ENCODE measurements at places on chromosomes 16 and 17. TPM values are rescaled to one million over a fixed set of nuclear protein-coding genes. Genes with fewer than 3 reads are reported as not detected.

- no peaks in the 10 kb centered on the region for H3K36me3 ChIP-seq
- H3K4me3 ChIP-seq = no peak overlapping the region
- peak overlapping the region; percentile 16 for H3K27ac ChIP-seq
- no peaks in the 10 kb centered on the region for H3K27me3 ChIP-seq
- peaks cover 18% of the 10 kb centered on the region for H3K4me1 ChIP-seq
- DNase-seq = peak; percentile 60
These were observed 242.3 kb upstream of the TBX2 start for GRCh38 chr17:61157246-61157886.

DNA sequence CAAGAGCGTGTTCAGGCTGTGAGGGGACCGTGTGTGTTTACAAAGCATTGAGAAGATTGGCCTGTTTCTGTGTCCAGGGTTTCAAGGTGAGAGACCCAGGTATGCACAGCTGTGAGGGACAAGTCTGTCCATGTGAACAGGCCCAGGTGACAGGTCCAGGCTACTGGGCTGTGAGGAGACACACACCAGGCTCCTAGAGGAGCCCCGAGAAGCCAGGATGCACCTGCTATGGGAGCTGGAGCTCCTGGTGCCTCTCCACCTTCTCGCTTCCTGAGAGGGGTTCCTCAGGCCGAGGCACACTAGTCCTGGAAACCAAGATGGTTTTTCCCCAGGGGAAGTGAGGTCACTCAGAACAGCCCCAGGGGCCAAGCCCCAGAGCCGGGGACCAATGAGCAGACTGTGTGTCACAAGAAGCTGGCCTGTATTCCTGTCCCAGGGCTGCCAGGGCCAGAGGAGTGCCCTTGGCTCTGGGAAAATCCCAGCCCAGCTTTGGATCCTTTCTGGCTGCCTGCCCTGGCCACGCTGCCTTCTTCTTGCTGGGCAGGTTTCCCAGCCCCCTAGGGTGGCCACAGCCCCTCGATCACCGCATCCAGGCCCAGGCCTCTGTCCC, 153.4 kb upstream of the PLCG2 start:
- H3K27ac ChIP-seq = peak overlapping the region; percentile 53
- H3K4me1 ChIP-seq = peaks cover 39% of the 10 kb centered on the region
- no peak overlapping the region for H3K4me3 ChIP-seq
- H3K36me3 ChIP-seq = peaks cover 39% of the 10 kb centered on the region
- no peaks in the 10 kb centered on the region for H3K27me3 ChIP-seq

- no peaks in the 10 kb centered on the region for H3K36me3 ChIP-seq
- peak; percentile 47 for DNase-seq
- no peaks in the 10 kb centered on the region for H3K27me3 ChIP-seq
- H3K4me1 ChIP-seq = no peaks in the 10 kb centered on the region
These were observed 13.6 kb upstream of the PPM1D start for GRCh38 chr17:60586288-60586974.

DNA sequence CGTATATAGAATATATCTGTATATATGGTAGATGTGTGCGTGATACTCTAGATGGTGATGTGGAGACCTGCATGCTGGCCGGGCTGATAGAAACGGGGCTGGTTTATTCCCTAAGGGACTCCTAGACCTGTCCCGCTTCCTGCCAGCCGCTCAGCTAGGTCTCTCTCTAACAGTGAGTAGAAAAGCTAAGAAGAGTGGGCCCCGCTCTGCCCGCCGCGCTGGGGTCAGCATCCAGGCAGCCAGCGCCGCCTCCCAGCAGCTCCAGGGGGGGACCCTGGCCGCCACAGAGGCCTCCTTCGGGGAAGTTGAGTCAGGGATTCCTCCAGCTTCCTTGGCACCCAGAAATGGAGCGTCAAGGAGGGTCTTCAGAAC, 9.4 kb downstream of the CYGB start:
- peak overlapping the region; percentile 86 for H3K27ac ChIP-seq
- DNase-seq = no peak
- H3K4me1 ChIP-seq = peaks cover 76% of the 10 kb centered on the region

DNA sequence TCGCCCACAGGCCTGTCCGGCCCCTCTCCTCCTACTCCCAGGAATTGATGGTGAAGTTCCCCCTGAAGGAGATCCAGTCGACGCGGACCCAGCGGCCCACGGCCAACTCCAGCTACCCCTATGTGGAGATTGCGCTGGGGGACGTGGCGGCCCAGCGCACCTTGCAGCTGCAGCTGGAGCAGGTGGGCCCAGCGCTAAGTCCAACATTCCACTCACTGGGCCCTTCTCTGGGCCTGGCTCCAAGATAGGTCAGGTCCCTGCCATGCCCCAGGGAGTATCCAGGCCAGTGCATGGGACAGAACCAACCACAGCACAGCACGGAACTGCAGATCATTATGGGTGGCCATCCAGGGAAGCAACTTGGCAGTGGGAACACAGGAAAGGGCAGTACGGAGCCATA, 9.9 kb upstream of the ALKBH5 start:
- no peaks in the 10 kb centered on the region for H3K36me3 ChIP-seq
- no peaks in the 10 kb centered on the region for H3K27me3 ChIP-seq
- H3K27ac ChIP-seq = no peak overlapping the region
- DNase-seq = no peak
- H3K4me3 ChIP-seq = no peak overlapping the region

DNA sequence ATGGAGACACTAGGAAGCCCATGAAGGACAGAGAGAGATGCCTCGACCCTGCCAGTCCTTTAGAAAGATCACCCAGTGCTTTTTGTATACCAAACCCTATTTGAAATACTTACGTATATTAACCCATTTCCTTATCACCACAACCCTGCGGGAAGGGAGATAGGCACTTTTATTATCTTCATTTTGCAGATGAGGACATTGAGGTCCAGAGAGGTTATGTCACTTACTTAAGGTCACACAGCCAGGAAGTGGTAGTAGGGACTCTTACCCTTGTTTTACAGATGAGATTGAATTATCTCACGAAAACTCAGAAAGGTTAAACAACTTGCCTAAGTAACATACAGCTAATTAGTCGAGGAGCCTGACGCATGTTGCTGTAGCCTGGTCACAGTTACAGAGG, 38.2 kb downstream of the IL4R start:
- H3K4me3 ChIP-seq = no peak overlapping the region
- DNase-seq = no peak
- no peak overlapping the region for H3K27ac ChIP-seq
- no peaks in the 10 kb centered on the region for H3K27me3 ChIP-seq

DNA sequence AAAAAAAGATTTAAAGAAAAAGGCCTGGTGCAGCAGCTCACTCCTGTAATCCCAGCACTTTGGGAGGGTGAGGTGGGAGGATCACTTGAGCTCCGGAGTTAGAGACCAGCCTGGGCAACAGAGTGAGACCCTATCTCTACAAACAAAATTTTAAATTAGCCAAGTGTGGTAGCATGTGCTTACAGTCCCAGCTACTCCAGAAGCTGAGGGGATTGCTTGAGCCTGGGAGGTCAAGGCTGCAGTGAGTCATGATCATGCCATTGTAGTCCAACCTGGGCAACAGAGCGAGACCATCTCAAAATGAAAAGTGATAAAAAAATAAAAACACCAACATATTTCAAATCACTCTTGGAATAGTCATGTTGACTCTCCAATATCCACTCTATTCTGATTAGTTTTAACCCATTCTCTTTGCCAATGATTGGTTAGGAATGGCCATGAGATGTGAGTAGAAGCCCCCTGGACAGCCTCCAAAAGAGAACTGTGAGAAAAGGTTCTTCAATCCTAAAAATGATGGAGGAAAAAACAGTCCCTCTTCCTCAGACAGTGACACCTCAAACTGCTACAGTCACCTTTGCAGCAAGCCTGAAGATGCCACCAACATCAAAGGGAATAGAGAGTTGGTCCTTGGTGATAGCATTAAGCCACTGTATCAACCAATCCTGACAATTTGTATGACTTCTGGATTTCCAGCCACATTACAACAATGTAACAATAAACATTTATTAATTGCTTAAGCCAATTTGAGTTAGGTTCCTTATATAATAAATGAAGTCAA, 2.9 kb upstream of the KANSL1 start:
- DNase-seq = no peak
- no peaks in the 10 kb centered on the region for H3K36me3 ChIP-seq
- H3K4me3 ChIP-seq = no peak overlapping the region
- H3K4me1 ChIP-seq = peaks cover 57% of the 10 kb centered on the region
- no peaks in the 10 kb centered on the region for H3K27me3 ChIP-seq

GRCh38 chr17:65723431-65724151, 162.1 kb upstream of the AXIN2 start:
- peaks cover 15% of the 10 kb centered on the region for H3K4me1 ChIP-seq
- H3K27ac ChIP-seq = no peak overlapping the region
- H3K27me3 ChIP-seq = no peaks in the 10 kb centered on the region
- H3K4me3 ChIP-seq = no peak overlapping the region
- peak; percentile 38 for DNase-seq
- no peaks in the 10 kb centered on the region for H3K36me3 ChIP-seq

- H3K27ac ChIP-seq = no peak overlapping the region
- H3K4me3 ChIP-seq = no peak overlapping the region
- peaks cover 92% of the 10 kb centered on the region for H3K36me3 ChIP-seq
- no peaks in the 10 kb centered on the region for H3K27me3 ChIP-seq
These were observed 22.7 kb downstream of the FLYWCH1 start for GRCh38 chr16:2934450-2934849.

GRCh38 chr17:80856863-80857755, 134.5 kb upstream of the CHMP6 start:
- H3K4me3 ChIP-seq = no peak overlapping the region
- peaks cover 21% of the 10 kb centered on the region for H3K4me1 ChIP-seq
- no peaks in the 10 kb centered on the region for H3K27me3 ChIP-seq
- no peak for DNase-seq

DNA sequence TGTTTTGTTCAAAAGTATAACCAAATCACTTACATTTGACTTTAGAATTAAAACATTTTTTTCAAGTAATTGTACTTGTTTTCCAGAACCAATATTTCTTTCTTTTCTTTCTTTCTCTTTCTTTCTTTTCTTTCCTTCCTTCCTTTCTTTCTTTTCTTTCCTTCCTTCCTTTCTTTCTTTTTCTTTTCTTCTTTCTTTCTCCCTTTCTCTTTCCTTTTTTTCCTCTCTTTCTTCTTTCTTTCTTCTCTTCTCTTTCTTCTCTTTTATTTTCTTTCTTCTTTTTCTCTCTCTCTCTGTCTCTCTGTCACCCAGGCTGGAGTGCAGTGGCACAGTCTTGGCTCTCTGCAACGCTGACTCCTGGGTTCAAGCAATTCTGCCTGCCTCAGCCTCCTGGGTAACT, 26.4 kb upstream of the PSMC5 start:
- DNase-seq = no peak
- peaks cover 100% of the 10 kb centered on the region for H3K36me3 ChIP-seq
- no peaks in the 10 kb centered on the region for H3K27me3 ChIP-seq
- no peak overlapping the region for H3K27ac ChIP-seq
- H3K4me1 ChIP-seq = no peaks in the 10 kb centered on the region

DNA sequence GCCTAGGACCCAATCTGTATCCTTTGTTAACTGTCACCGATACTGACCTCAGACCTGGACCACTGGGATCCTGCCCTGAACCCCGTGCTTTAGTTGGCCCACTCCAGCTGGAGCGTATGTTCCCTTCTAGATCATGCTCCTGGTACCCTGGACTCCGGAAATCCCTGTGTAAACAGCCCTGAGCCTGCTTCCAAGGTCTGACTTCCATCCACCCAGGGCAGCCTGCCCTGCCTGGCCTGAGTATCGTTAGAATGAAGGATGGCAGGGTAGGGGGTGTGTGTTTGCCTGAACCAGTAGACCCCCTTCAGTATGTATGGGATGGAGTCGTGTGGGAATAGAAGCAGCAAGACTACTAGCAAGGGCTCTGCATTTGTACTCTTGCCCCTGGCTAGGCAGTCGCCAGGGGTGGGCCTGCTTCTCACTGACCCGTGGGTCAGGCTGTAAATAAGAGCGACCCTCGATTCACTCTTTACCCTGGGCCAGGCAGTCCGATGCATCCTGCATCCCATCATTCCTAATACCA, 691 bp upstream of the TMEM98 start:
- H3K4me1 ChIP-seq = peaks cover 7% of the 10 kb centered on the region
- peak overlapping the region; percentile 84 for H3K27ac ChIP-seq
- no peaks in the 10 kb centered on the region for H3K27me3 ChIP-seq
- H3K4me3 ChIP-seq = peak overlapping the region; percentile 56
- H3K36me3 ChIP-seq = no peaks in the 10 kb centered on the region

- H3K27ac ChIP-seq = peak overlapping the region; percentile 88
- peaks cover 8% of the 10 kb centered on the region for H3K27me3 ChIP-seq
These were observed 54.2 kb downstream of the SREBF1 start for GRCh38 chr17:17782523-17783115.

DNA sequence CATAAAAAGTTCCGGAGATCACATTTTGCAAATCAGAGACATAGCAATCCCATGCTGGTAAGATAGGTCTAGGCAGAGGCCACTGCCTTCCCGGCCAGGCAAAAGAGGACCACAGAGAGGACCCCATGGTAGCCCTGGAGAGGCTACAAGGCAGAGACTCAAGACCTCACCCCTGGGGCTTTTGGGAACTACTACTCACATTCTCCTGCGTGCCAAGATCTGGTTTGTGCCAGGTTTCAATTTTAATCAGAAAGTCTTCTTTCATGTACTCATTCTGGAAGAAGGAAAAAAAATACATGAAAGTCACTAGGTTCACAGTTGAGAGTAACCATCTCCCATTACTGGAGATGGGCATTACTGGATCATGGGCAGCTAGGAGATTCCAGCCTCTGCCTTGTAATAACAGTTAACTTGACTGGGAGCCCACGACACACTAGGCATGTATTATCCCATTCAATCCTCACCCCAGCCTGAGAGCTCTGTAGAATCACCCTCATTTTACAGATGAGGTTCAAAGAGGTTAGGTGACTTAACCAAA, 21.2 kb downstream of the PITPNA start:
- H3K4me3 ChIP-seq = no peak overlapping the region
- no peak overlapping the region for H3K27ac ChIP-seq
- H3K27me3 ChIP-seq = no peaks in the 10 kb centered on the region
- peaks cover 100% of the 10 kb centered on the region for H3K36me3 ChIP-seq
- DNase-seq = no peak

- no peaks in the 10 kb centered on the region for H3K27me3 ChIP-seq
These were observed 2.4 kb downstream of the NECAB2 start for GRCh38 chr16:83970430-83970815.

DNA sequence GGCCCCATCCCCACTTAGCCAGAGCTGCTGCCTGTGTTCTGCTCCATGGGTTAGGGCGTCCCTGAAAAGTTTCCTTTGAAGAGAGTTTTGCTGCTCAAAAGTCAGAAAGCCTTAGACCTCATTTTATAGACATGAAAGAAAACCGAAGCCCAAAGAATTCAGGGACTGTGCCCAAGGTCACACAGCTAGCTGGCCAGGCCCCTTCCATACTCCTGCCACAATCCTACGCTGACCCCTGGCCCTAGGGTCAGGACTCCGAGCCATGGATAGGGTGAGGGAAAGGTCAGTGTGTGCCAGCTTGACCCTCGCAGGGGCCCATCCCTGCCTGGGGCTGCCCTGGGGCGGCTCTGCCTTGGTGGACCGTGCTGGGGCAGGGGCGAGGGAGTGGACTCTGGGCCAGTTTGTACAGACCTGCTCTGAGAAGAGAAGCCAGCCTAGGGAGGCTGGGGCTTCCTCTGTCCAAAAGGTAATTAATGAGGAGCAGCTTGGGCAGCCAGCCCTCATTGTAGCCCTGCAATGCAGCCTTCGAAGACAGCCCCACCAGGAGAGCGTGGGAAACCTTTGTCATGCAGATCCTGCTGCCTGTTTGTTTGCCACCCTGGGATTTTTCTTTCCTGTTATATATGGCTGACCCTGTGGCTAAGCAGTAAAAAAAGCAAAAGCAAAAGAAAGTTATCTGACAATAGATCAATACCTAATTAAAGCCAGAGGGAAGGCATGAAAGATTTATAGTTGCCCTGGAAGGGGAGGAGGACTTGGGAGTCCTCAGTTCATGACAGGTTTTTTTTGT, 37.4 kb downstream of the RHBDL3 start:
- no peaks in the 10 kb centered on the region for H3K36me3 ChIP-seq
- H3K4me3 ChIP-seq = no peak overlapping the region
- no peak for DNase-seq
- H3K4me1 ChIP-seq = no peaks in the 10 kb centered on the region
- H3K27me3 ChIP-seq = no peaks in the 10 kb centered on the region
- no peak overlapping the region for H3K27ac ChIP-seq

Gene SLX1B
- total RNA-seq = not detected

All from stomach (tissue), 19 donors.